ENCODE measurements at places on chromosomes 2 and 18.

GRCh38 chr18:62438402-62438801, 84.4 kb upstream of the ZCCHC2 start:
- DNase-seq = no peak

DNA sequence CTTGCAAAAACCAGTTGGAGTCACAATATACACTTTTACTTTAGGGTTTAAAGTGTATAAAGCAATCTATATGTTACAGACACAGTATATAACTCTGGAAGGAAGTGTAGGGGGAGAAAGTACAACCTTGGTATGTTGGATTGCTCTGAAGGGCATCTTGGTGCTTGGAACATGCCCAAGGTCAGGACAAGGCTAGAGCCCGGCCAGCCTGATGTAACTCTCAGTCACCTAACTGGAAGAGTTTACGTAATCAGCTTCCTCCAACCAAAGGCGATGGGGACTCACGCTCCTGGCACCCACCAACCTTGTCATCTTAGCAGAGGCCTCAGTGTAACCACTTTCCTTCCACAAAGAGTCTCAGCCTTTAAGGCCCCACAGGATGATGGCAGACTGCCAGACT, 181.1 kb upstream of the ACAA2 start:
- no peak for DNase-seq

DNA sequence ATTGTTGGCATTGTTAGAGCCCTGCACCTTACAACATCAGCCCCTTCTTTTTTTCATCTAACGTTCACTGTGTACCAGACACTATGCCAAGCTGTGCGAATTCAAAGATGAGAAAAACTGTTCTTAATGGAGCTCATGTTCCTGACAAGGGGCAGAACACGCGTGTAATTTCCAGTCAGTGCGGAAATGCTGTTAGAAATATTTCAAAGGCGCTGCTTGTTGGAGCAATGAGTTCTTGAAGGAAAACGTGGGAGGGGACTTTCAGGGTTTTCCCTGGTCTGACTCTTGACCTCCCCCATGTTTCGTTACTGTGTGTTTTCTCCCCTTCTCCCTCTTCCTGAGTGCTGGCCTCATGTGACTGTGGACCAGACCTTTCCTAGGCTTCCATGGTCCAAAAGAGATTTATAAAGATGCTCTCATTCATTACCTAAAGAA, 1.5 kb downstream of the MTHFD2 start:
- no peak for DNase-seq

- no peak for DNase-seq
Observed at GRCh38 chr2:100613719-100614118, 50.9 kb downstream of the PDCL3 start.

DNA sequence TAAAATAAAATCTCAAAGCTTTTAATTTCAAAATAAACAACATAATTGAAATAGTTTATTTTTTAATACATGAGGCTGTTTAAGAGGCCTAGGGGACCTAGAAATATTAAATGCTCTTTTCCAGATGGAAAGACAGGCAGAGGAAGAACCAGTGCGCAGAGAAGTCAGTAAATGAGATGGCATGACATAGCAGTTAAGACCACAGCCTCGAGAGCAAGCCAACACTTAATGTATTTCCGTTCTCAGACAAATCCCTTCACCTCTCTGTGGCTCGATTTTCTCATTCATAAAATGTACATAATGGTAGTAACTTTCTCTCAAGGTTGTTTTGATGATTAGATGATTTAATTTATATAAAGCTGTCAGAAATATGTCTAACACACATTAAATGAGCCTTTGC, 405.1 kb upstream of the CWC22 start:
- DNase-seq = no peak

DNA sequence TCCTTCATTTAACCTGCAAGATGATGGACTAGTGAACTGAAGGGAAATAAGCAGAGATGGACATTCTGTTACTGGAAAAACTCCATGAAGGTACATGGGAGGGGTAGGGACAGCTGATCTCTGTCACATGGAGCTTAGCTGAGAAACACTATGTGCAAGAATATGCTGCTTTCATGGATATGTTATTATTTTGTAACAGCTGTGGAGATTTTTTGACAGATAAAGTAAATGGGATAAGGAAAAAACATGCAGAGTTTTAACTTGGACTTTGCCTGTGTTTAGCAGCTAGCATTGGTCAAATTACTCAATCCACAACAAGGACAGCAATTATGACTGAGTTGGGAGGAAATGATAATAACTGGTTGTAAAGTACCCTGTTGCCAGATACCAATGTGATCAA, 28.7 kb upstream of the HNRNPA3 start:
- DNase-seq = no peak

- no peak for DNase-seq
Observed at GRCh38 chr2:238105506-238106338, 5.6 kb downstream of the ESPNL start.

- peak; percentile 6 for DNase-seq
Observed at GRCh38 chr2:17355608-17356329, 162.5 kb downstream of the RAD51AP2 start.

- peak; percentile 19 for DNase-seq
Observed at GRCh38 chr2:228048838-228049490, 132.5 kb downstream of the SPHKAP start.

Measured in stromal cell of bone marrow (primary cell).